Suppressor macrophage treated with lipopolysaccharide for 4 hours (primary cell): ENCODE measurements at places on chromosomes 11 and 22.

- DNase-seq: peak; percentile 96
Observed at GRCh38 chr11:1763796-1764661, at the start of gene CTSD. TSS of gene CTSD (minus strand) at chr11:1763927. CDS start at chr11:1763859, 68 bp downstream.

DNA sequence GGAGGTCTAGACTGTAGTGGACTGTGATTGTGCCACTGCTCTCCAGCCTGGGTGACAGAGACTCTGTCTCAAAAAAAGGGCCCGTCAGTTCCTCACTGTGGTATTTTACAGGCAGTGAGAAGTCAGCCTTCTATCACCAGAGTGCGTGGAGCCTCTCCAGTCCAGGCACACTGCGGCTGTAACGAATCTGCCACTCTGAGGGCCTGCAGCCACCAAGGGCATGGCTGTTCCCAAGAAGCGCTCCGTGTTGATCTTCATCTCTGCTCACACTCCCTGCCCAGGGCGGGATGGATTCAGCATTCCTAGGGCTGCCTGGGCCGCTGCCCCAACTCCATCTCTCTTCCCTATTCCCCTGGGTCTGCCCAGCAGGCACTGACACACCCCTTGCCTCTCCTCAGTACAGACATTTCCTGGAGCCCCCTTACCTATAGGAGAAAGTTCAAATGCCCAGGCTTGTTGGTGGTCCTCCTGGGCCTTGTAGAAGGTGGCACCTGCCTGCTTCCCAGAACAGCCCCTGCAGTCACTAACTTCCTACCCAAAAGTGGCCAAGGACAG, 148.4 kb downstream of the CACNA1I start:
- no peak for DNase-seq

- peak; percentile 91 for DNase-seq
Observed at GRCh38 chr22:24516301-24516737, 21.2 kb downstream of the UPB1 start.

DNA sequence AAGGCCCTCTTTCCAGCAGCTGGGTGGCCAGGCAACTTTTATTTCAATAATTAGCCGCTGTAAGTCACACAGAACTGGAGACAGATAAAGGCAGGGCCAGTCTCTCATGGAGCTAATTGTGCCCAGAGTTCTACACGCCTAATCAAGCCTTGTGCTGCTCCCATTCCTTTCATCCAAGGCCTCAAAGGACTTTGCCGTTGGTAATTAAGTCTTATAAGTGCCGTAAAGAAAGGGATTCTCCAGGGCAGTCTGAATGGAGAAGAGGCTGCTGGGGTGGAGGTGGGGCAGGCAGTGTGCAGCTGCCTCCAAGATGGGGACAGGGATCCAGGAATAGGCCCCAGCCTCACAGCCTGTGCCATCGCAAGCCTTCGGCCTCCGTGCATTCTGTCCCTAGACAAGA, 357.9 kb downstream of the TENM4 start:
- no peak for DNase-seq

DNA sequence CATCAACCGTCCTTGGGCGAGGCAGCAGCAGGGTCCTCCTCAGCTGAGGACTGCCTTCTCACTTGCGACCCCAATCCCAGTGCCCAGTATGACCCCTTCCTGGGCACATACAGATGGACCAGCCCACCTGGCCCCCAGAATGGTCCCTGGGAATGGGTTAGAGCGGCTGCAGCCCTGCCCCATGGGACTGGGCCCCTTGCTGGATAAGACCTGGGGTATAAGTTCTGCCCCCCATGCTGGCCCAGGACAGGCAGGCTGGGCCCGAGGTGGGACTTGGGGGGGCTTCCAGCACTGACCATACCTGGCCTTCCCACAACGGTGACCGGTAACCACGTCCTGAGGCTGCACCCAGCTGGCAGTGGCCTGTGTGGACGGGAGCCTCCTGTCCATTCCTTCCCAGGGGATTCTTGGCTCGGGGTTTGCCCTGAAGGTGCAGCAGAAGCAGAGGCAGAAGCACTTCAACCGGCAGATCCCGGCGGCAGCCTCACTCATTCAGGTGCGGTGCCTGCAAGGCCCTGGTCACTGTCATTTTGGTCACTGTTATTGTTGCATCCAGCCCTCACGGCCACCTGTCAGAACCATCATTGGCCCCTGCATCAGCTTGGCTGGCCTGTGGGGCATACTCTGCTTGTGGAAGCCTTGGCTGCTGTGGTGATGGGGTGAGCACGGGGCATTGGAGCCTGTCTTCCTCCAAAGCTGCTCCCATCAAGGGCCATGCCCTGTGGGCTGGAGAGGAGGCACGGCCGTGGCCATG, 114.8 kb downstream of the KCNQ1OT1 start:
- no peak for DNase-seq

GRCh38 chr22:22590136-22590891, 31.2 kb upstream of the PRAME start:
- no peak for DNase-seq

DNA sequence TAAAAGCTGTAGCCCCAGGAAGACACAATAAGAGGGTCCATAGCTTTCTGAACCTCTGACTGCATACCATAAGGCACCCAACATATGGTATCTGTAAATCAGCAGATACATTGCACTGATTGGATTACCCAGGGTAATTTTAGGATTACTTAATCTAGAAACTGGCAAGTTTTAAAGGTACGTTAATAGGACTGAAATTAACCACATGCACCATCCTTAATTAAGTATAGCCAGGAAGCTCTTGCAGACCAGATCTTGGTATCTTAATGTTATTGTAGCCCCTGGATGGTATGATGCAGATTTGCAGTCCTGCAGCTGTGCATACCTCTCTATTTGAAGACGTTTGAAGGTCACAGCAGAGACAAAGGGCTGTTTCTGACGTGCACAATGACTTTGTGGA, 72.8 kb downstream of the ARHGAP42 start:
- no peak for DNase-seq

DNA sequence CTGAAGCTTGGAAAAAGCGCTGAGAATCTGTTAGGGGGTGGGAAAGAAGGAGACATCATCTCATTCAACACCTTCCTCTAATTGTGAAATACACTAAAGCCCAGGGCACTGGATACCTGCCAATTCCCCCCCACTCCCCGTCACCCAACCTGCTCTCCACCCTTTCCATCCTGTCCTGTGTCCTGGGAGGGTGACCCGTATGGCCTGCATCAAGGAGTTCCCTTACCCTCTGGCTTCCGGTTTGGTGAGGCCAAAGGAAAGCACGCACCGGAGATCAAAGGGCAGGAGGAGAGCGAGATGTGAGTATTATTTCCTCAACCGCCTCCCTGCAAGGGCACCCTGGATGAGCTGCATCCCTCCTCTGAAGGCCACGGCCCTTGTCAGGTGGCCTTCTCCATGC, 65.0 kb upstream of the PTPRJ start:
- DNase-seq: no peak

GRCh38 chr11:12356944-12357655, 20.3 kb upstream of the PARVA start:
- no peak for DNase-seq

DNA sequence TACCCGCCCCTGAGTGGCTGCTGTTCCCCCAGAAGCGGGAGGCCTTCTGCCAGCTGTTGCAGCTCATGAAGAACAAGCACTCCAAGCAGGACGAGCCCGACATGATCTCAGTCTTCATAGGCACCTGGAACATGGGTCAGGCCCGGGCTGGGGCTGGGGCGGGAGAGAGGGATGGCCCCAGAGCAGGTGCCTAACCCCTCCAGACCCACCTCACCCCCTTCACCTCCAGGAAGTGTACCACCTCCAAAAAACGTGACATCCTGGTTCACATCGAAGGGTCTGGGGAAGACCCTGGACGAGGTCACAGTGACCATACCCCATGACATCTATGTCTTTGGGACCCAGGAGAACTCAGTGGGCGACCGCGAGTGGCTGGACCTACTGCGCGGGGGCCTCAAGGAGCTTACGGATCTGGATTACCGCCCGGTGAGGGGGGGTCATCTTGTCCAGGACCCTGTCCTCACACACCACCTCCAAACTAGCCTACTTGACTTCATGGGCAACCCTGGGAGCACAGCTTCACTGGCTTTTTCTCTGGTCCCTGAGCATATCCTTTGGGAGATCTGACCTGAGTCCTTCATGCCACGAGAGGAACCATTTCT, 6.3 kb downstream of the INPPL1 start:
- no peak for DNase-seq

- no peak for DNase-seq
Observed at GRCh38 chr11:126660761-126661425, 305.4 kb downstream of the ST3GAL4 start.

DNA sequence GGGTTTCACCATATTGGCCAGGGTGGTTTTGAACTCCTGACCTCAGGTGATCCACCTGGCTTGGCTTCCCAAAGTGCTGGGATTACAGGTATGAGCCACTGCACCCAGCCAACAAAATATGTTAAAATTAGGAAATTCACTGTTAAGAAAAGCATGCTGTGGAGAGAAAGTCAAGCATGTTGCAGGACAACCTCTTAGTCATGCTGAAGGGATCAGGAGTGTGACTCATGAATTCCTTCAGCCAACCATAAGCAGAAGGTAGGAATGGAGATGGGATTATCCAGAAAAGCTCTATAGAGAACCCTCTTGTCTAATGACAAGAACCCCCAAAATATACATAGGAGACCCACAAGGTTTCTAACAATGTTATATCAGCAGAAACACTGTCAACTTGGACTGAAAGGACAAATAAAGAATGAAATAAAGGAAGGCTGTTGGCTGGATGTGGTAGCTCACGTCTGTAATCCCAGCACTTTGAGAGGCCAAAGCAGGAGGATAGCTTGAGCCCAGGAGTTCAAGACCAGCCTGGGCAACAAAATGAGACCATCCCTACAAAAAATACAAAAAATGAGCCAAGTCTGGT, 16.0 kb downstream of the MRTFA start:
- peak; percentile 53 for DNase-seq

- peak; percentile 52 for DNase-seq
Observed at GRCh38 chr11:60056349-60056969, at the start of gene MS4A3. TSS of gene MS4A3 (plus strand) at chr11:60056665. CDS start at chr11:60061161, 4,496 bp downstream.

DNA sequence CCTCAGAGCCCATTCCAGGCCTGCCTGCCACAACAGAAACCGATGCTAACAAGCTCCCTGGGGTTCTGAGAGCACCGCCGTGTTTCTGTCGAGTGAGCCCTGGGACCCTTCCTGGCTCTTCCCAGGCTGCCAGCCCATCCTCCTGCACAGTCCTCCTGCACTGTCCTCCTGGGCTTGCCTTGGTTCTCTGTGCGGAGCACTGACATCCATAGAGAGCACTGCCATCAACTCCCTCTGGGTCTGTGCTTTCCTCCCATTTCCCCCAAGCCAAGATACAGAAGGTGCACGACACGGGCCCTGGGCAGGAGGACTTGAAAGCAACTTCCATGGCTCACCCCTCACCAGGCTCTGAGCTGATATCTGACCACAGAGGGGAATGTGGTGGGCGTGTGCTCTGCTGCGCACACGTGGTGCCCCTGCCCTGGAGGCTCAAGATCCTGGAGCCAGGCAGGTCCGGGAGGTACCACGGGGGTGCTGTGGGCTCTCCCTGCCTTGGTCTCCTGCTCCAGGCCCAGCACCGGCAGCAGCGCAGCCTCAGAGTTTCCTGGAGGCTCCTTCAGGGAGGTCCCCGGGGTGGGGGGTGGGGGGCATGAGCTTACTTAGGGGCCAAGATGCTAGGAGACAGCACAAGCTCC, 304.2 kb downstream of the BRD1 start:
- DNase-seq: no peak

DNA sequence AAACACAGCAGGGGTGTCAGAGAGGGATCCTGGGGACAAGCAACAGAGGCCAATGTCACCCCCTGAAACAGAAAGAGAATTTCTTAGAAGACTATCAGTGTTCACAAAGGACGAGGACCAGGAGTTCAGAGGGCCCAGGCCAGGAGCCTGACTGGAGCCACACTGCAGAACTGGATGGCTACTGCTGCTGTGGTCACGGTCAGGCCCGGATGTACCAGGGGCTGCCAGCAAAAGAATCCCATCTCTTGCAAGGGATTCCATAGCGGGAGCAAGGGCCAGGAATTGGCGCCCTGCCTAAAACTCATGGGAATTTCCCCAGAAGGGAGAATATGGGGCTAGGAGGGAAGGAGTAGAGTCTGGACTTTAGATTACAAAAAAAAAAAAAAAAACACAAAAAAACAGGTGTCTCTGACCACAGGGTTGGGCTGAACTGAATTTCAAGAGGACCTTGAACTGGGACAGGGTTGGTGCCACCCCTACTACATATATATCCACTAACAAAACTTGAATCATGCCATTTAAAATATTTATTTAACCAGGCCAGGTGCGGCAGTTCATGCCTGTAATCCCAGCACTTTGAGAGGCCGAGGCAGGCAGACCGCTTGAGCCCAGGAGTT, 15.7 kb upstream of the KCTD14 start:
- no peak for DNase-seq

GRCh38 chr11:12165237-12165875, 55.0 kb downstream of the MICAL2 start:
- DNase-seq: no peak

- no peak for DNase-seq
Observed at GRCh38 chr11:117657794-117658193, 139.2 kb downstream of the DSCAML1 start.

GRCh38 chr22:19943082-19944026, 1.7 kb upstream of the TXNRD2 start:
- peak; percentile 54 for DNase-seq

DNA sequence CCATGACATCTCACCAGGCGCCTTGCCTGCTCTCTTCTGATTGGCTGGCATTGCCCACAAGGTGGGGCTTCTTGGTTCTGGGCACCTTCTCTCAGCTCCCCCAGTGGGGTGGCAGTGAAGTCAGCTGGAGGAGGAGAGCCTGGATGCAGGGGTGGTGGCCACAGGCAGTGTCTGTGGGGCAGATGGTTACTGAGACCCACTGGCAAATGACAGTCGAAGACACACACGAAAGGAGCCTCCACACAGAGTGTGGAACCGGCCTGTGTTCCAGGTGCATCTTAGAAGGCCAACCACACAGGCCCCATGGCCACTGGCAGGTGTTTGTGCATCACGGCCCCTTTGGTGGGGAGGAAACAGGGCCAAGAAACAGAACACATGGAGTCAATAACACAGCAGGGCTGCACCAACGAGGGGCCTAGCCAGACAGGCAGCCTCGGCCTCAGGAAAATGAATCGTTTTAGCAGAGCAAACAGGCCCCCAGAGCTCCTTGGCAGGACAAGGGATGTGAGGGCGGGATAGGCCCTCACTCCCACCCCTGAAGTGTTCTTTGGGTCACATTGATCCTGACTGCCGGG, 683.4 kb downstream of the TBC1D22A start:
- no peak for DNase-seq

DNA sequence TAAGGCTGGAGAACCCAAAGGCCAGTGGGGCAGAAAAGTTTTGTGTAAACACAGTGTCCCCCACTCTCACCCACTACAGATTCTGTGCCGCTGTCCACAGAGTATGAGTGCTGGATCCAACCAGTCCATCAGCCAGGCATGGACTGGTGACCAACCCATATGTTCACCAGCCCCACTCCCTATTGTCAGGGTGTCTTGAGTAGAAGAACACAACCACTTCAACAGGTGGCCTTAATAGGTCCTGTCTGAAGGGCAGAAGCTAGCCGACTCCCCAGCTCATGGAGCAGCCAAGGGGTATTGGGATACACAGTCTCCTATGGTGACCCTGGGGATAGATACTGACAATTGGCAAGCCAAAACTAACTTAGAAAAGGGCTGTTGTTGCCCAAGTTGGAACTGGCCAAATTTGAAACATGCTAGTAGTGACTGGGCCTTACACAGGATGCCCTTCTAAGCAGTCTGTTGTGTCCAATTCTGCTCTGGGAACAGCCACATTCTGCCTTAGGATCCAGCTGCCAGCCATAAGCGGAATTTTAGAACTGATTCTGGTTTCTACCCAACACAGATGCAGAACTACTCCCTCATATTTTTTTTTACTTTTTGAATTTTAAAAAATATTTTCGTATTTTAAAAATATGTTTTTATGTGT, 19.8 kb upstream of the PGM2L1 start:
- no peak for DNase-seq
